Hematopoietic multipotent progenitor cell treated with erythropoietin and hydrocortisone succinate and interleukin-3 and kit ligand, for 4 days (in vitro differentiated cells): ENCODE measurements at places on chromosomes 1 and 21.
A peak's percentile ranks its signal among the peaks of the same experiment; 100 is the strongest.

- peak; percentile 96 for DNase-seq
These were observed 13.5 kb downstream of the LDLRAP1 start for GRCh38 chr1:25556791-25557476.

- no peak for DNase-seq
These were observed 136.9 kb downstream of the RWDD3 start for GRCh38 chr1:95370691-95371562.

DNA sequence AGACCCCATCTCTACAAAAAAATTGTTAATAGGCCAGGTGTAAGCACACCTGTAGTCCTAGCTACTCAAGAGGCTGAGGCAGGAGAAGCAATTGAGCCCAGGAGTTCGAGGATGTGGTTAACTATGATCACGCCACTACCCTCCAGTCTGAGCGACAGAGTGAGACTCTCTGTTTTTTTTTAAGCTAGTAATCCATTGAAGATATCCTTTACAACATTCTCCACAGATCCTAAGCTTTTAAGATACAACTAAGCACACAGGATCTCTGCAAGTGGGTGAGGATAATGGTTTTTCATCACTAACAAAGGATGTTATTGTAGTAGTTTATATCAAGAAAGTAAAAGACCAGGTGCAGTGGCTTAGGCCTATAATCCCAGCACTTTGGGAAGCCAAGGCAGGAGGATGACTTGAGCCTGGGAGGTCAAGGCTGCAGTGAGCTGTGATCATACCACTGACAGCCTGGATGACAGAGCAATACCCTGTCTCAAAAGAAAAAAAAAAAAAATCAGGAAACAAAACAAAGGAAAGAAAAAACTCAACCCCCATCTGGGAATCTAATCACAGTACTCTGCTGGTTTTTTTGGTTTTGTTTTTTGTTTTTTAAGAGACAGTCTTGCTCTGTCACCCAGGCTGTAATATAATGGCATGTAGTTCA, 166.1 kb downstream of the RERE start:
- no peak for DNase-seq

GRCh38 chr1:75632350-75632949, 21.5 kb upstream of the SLC44A5 start:
- peak; percentile 50 for DNase-seq

- DNase-seq, result peak; percentile 46
These were observed 89.7 kb downstream of the GTF2B start for GRCh38 chr1:88801575-88802208.

GRCh38 chr1:65793359-65793732, 651 bp downstream of the PDE4B start:
- peak; percentile 6 for DNase-seq

- DNase-seq, result no peak
These were observed 152.0 kb downstream of the KIF26B start for GRCh38 chr1:245306628-245307410.

- DNase-seq, result no peak
These were observed 16.6 kb downstream of the SPATA17 start for GRCh38 chr1:217647791-217648190.

GRCh38 chr1:179146911-179147310, 65.0 kb downstream of the TOR3A start:
- DNase-seq, result no peak

DNA sequence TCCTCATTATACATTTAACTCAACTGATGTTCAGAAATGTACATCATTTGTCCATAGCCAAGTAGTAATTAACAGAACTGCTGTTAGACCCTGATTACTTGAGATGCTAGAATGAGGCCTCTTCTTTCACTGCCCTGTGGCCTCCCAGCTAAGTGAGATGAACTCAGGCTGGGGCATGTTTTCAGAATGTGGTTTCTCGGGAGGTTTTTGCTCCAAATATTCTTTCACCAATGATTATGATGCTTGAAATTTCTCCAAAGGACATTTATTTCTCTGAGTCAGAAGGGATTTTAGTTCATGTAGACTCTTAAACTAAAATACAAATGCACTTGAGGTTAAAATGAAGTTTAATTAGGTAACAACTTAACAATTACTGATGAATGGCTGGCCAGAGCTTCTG, 34.6 kb upstream of the ADAMTS5 start:
- no peak for DNase-seq

DNA sequence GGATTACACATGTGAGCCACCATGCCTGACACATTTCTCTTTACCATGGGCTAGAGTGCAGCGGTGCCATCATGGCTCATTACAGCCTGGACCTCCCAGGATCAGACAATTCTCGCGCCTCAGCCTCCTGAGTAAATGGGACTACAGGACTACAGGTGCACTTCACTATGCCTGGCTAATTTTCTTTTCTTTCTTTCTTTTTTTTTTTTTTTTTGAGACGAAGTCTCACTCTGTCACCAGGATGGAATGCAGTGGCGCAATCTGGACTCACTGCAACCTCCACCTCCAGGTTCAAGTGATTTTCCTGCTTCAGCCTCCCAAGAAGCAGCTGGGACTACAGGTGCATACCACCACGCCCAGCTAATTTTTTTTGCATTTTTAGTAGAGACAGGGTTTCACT, 14.8 kb upstream of the KIF1B start:
- no peak for DNase-seq

DNA sequence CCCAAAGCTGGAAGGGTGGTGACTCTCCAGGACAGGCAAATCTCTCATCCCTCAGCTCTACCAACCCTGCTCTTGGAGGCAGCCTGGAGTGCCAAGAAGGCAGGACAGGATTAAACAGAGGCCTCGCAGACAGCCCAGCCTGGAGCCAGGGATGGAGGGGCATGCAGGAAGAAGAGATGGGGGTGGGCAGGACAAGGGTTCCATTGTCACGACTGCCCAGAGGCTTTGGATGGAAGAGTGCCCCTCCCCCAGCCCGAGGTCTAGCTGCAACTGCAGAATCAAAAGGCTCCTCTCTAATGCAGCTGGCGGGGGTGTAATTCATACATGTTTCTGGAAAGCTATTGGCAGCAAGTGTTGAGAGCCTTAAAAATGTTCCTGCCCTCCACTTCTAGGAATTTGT, 8.8 kb downstream of the RAB7B start:
- no peak for DNase-seq

DNA sequence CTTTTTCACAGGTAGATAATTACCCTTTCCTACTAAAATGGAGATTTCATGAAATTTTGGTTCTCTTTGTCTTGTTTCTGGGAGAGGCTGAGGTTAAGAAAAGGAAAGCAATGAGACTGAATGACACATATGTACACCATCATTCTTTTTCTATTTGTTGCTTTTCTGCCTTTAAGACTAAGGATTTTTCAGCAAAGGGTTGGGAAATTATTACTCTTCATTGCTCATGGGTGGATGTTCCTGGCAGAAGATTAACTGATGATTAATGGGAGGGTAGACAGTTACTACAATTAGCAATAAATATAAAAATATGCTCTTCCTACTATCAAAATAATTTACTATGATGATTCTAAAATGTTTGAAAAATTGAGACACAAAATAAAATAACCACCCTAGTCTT, 316.5 kb upstream of the USP24 start:
- no peak for DNase-seq

DNA sequence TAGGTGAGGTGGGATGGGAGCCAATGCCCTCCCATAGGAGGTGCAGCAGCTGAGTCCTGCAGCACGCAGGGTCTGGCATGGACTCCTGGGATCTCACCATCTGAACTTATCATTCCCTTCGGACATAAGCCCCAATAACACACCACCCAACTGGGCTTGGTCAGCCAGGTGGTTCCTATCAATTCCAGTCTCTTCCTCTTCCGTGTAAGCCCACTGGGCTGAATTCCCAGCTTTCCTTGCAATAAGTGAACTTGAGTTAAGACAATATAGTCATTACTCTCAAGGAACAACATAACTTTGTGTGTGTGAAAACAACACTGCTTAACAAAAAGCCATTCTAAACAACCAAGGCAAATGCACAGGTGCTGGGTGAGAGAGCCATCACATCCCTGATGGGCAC, 86.6 kb upstream of the EDN2 start:
- DNase-seq, result no peak

GRCh38 chr1:11690397-11691301, 861 bp upstream of the DRAXIN start:
- peak; percentile 25 for DNase-seq

- no peak for DNase-seq
These were observed 214.7 kb upstream of the NRIP1 start for GRCh38 chr21:15279482-15279881.

DNA sequence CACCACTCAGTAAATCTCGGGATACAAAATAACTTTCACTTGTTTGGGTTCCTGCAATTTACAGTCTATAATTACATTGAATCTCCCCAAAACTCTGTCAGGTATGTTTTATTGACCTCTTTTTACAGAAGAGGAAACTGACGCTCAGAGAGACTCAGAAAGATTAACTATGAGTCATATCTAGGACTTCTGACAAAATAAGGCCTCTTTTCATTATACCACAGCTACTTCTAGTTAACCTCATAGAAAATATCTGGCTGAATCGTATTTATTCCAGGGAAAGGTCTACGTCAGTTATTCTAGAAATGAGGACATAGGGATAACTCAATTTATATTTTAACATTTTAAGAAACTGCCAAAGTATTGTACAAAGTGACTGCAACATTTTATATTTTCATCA, 211.1 kb upstream of the FAM78B start:
- no peak for DNase-seq

DNA sequence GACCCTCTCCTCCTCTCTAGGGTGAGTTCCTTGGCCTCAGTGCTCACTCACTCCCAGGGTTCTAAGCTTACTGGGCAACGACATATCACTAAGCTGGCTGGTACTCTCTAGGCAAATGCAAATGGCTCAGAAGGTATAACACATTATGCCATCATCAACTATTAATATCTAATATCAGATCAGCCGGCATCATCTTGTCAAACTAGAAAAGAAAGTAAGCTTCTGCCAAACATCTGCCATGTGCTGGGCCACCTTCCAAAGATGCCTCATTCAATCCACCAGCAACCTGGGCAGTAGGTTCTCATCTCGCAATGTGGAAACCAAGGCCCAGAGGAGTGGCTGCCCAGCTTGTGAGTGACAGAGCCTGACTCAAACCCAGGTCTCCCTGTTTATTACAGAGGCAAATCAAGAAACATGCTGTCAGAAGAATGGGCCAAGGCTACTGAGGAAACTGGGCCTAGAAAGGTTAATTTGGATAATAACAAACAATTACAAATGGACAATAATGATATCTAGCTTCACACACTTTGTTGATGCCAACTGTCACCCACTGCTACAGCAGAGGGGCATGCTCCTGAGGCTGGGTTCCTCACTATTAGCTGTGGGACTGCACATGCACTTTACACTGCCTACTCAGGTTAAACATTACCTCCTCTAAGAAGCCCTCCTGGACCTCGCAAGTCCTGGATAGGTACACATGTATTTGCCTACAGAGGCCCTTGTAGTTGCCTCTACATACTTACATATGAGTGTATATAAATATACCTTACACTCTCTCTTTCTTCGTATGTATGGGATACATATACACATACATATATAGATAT, 183.3 kb upstream of the JUN start:
- no peak for DNase-seq

DNA sequence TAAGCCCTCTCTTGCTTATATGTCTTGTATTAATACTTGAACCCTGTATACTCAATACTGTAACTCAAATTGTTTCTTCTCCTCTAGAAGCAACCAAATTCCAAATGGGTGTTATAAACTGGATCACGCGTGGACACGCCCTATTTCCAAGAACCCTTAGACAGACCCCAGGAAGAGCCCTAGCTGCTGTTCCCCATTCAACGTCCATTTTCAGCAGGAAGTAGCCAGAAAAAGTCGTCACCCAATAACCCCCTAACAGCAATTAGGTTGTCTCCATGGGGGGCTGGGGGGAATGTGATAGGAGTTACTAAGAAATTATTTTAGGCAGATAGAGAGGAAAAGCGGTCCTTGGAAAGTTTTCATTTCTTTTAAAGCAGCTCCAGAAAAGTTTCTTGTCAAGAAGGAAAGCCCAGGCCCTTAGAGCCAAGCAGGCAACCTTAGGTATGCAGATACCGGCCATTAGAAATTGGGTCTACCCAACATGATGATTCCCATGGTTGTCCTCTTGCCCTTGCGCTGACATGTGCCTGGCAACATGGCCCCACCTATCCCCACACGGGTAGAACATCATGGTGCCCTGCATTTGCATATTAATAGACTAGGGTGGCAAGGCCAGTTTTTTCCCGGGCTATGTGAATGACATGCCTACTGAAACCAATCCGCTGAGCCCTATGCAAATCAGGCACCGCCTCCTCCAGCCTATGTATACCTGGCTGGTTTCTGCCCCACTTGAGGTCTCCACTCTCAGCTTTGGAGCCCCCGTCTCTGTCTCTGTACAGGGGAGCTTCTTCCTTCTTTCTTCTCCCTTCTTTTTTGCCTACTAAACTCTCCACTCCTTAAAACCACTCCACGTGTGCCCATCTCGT, 4.0 kb upstream of the CD46 start:
- no peak for DNase-seq

- DNase-seq, result no peak
These were observed 579 bp downstream of the PTCH2 start for GRCh38 chr1:44842486-44842861.

DNA sequence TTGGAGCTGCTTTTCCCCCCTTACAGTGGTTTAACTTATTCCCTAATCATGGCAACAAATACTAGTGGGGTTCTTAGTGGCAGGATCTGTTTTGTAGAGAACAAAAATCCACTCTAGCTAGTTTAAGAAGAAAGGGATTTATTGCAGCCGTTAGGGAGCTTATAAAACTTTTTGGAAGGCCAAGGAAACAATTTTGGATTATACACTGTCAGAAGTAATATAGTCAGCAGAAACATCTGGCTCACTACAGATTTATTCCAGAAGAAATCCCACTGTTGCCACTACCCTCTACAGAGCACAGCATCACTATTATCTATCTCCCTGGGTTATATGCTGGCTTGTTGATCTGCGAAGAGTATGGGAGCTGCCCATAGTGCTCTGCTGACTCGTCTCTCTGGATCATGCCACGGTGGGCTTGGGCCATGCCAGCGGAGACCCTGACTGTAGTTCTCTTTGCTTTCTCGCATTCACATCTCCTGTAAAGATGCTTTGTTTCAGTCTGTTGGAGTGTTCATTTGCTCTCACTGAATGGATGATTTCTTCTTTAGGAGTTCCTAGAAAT, 107.5 kb downstream of the ODF2L start:
- no peak for DNase-seq
